ENCODE measurements at places on chromosomes 5 and 9. TPM values are rescaled to one million over a fixed set of nuclear protein-coding genes. Genes with fewer than 3 reads are reported as not detected.

The MARCHF11 gene
- total RNA-seq, result not detected

The EXD3 gene
- 0.86 TPM for total RNA-seq

The FOXD4L5 gene
- not detected for total RNA-seq

The CRHBP gene
- total RNA-seq, result not detected

The C5orf58 gene
- not detected for total RNA-seq

The PHYHD1 gene
- not detected for total RNA-seq

The CD274 gene
- total RNA-seq, result 17.0 TPM

The CYLC2 gene
- total RNA-seq, result not detected

The ZBTB5 gene
- total RNA-seq, result 9.8 TPM

The EIF4E1B gene
- not detected for total RNA-seq

The PRDM9 gene
- not detected for total RNA-seq

The PCDHA8 gene
- not detected for total RNA-seq

GRCh38 chr9:107213561-107214028 lies 69.5 kb upstream of the RAD23B start:
- DNase-seq, result peak; percentile 96

GRCh38 chr9:116234081-116234480 lies 80.5 kb downstream of the PAPPA start:
- DNase-seq, result peak; percentile 98

- DNase-seq, result no peak
Measured at GRCh38 chr5:149054416-149054815, 8.4 kb downstream of the SH3TC2 start.

DNA sequence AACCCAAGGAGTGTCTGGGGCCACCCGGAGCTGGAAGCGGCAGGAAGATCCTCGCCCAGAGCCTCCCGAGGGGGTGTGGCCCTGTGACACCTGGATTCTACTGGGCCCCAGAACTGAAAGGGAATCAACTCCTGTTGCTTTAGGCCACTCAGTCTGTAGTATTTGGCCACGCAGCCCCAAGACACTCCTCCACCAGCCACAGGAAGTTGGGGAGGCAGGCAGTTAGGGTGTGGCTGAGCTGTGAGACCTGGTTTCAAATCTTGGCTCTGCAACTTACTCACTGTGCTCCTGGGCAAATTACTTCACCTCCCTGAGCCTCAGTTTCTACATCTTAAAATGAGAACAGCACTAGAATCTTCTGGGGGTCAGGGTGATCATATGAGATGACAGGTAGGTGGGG lies 119.8 kb upstream of the PPP1R26 start:
- DNase-seq, result no peak

GRCh38 chr9:92725766-92726165 lies 38.9 kb downstream of the BICD2 start:
- DNase-seq, result no peak

DNA sequence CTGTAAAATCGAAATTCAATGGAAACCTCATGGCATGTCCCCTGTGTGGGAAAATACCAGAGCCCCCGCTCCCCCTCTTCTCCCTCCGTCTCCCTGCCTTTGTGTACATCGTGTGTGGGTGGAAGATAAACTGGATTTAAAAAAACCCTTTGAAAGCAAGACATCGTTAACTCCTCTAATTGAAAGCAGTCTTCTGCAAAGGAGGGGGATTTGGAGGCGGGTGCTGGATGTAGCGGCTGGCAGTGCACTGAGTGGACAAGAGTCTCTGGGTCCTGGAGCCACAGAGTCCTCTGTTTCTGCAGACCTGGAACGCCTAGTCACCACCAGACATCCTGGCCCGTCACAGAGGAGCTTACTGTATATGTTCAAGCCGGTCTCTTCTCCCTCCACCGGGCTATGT lies 169.4 kb downstream of the PAPPA start:
- DNase-seq, result no peak

- no peak for DNase-seq
Measured at GRCh38 chr5:121151534-121151933, 687.4 kb downstream of the PRR16 start.

- peak; percentile 43 for DNase-seq
Measured at GRCh38 chr5:149152317-149152746, 11.0 kb downstream of the ABLIM3 start.

DNA sequence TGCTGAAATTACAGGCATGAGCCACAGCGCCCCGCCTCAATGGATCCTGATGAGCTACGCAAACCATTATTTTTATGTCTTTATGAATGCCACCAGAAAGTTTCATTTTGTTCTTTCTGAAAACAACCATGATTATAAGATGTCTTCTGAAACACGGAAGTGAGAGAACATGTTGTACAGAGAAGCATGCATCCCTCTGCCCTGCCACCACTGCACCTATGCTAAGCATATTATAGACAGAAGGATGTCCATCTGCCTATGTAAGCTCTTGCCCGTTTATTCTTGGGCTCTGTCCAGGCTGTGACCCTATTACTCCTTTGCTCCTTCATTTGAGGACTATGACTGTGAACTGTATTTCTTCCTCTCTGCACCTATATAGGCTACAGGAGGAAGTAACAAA lies 74.3 kb downstream of the GRAMD2B start:
- DNase-seq, result no peak

DNA sequence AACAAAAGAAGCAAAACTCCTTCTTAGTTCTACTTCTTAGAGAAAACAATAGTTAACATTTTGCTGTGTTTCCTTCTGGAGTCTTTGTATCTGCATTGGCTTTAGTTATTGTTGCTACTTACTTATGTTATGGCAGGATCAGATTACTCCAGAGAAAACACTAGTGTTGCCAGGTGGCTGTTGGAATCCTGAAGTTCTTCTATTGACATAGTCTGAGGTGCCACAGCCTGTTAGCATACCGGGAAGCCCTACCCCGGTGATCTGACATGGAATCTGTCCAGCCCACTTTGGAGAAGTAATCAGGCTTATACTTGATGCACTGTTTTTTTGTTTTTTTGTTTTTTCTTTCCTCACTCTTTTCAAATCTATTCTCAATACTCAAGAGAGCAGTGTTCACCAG lies 68.5 kb upstream of the CEP78 start:
- no peak for DNase-seq

DNA sequence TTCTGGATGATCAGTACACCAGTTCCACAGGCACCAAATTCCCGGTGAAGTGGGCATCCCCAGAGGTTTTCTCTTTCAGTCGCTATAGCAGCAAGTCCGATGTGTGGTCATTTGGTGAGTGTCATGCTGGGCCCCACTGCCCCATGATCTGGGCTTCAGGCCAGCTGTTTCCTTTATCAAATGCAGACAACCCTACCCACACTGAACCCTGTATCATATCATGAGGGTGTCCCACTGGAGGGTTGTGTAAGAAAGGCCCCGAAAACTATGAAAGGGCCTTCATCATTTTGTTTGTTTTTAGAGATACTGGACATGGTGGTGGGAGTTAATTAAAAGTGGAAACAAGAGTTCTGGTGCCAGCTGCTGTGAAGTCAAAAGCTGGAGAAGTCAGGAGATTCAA lies 20.0 kb upstream of the CYFIP2 start:
- DNase-seq, result no peak

DNA sequence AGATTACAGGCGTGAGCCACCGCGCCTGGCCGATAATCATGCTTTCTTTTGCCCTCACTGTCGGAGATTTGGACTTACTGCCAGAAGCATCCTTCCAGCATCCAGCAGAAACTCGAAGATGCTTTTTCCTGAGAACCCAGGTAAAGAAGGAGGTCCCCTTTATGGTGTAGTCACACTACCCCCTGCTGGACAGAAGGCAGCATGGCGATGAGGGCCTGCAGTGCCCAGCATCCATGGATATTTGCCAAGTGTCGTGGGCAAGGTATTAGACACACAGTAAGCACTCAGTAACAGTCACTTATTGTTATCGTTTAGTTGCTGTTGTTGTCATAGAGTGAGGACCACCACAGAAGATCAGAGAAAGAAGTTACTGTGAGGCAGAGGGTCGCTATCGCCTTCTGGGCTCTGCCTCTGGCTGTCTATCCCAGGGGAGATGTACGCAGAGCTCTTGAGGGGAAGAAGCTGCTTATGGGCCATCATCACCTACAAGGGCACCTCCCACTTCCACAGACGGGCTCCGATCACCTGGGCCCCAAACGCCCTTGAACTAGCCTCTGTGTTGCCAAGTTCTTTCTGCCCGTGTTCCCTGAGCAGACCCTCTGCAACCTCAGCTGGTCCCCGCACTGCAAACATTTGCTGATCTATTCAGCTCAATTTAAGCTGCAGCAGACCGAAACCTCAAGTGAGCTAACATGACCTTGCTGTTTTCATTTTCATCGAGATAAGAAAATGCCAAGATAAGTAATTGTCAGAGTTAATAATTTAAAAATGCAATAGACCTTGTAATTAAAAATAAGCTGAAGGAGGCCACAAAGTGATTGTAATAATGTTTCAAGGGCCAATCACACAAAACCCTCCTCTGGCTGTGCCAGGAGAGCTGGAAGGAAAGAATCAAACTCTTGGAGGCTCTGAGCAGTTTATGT lies 23.9 kb downstream of the C5orf15 start:
- peak; percentile 75 for DNase-seq

DNA sequence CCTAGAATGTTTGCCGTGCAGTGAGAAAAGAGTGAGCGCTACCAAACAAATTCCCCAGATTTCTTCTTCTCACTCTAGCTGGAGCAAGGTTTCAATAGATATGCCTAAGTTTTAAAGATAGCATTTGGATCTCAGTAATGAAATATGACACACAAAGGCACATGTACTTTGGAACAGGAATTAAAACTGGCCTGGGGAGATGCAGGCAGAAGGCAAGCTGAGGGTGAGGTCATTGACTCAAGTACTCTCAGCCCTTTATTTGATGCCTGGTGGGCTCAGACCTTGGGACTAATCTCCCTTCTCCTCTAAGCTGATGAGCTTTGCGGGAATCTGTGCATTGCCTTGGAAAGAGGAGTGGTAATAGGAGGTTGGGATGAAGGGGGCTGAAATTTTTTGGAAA lies 323.3 kb upstream of the SLC30A5 start:
- no peak for DNase-seq

GRCh38 chr5:156174225-156174624 lies 152.7 kb upstream of the SGCD start:
- DNase-seq, result no peak

DNA sequence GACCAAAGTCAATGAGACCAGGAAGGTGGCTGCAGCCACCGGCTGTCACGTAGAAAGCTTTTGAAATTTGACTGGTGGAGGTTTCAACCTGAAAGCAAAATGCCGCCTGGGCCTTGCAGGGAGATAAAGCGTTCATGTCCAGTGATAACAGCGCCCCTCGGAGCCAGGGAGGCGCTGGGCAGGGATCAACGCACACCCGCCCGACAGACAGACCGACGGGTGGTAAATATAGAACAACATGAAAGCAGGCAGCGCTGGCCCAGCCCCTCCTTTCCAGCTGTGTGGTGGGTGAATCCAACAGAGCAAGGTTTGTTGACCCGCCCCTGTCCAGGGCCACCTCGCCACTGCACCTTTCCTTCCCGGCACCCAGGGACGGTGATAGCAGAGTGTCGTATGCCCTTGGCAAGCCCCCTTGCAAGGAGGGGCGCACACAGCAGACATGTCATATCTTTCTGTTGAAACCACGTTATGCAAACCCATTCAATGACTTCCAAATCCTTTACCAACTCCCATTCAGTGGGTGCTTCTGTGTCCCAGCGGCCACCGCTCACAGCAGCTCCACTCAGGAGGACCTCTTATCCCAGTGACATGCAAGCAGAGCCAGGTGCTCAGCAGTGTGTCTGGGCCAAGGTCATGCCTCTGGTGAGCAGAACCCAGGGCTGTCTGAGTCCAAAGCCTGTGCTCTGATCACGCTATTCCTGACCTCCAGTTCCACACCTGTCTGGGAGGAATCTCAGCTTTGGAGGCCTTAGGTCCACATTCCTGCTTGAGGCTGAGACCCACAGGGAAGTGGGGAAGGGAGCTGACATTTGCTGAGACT lies 38.7 kb downstream of the NKX2-5 start:
- no peak for DNase-seq

DNA sequence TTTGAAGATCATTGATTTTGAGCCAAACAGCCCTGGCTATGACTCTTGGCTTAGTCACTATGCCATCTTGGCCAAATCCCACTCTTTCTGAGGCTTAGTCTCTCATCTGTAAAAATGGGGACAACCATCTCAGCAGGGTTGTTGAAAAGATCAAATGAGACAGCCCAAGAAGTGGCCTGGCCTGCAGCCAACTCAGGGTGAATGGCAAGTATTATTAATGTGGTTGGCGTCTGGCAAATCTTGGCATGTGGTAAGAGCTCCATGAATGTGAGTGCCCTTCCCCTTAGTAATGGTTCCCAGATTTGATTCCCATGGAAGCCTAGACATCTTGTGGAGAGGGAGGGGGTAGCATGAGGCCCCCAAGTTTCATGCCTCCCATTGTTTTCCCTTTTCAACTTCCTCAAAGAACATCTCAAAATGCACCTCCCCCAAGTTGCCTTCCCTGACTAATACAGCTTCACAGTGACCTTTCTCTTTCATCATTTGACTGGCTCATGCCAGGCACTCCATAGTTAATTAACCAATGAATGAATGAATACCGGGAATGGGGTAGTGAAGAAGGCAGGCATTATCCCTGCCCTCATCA lies 11.8 kb upstream of the TGFBI start:
- DNase-seq, result peak; percentile 100

DNA sequence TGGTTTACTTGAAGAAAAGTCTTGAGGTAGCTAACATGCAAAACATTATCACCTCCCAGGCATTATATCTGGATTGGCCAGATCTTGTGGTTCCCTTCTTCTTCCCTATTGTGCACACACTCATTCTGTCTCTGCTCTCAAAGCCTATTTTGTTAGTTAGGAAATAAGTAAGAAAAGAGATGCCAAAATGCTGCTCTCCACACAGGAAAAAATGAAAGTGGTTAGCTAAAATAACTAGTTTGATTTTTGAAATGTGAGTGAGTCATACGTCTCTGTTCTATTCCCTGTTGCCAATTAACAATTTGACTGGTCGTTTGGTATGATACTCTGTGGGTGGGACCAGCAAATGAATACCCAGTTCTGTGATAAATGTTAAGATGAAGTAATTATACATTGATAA lies 28.1 kb downstream of the LMNB1 start:
- no peak for DNase-seq

DNA sequence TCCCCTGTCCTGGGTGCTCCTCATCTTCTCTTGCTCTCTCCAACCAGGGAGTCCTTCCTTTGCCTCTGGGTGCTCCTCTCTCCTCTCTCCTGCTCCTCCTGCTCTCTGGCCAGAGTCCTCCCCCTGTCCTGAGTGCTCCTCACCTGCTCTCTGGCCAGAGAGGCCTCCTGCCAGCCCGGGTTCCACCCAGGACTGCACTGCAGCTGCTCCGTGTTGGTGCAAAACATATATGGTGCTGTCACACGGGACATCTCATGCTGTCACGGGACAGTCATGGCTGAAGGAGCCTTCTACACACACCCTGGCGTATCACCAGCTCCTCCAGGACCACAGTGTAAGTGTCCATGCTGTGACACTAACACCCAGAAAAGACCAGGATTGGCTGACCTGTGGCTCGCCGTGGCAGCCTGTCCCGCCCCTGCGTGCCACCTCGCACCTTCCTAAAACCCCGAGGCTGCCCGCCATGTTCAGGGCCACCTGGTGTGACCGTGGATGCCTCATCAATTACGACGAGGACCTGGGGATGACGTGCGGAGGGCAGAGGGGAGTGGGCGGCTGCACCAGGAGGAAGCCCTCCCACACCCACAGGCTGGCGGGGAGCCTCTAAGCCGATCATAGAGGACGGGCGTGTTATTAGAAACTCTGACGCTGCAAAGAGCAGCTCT lies 27.9 kb upstream of the SLC6A3 start:
- no peak for DNase-seq

- DNase-seq, result no peak
Measured at GRCh38 chr5:158039911-158040347, 181.0 kb upstream of the CLINT1 start.
